Glutamatergic neuron (in vitro differentiated cells): ENCODE measurements at places on chromosomes 2 and 18. TPM values are rescaled to one million over a fixed set of nuclear protein-coding genes. Genes with fewer than 3 reads are reported as not detected.

ADAM23 gene
- 16.4 TPM for total RNA-seq

OSR1 gene
- 0.42 TPM for total RNA-seq

GRHL1 gene
- total RNA-seq = 4.3 TPM

TCF23 gene
- total RNA-seq = not detected

KRTCAP3 gene
- 4.2 TPM for total RNA-seq

COL4A3 gene
- not detected for total RNA-seq

DNA sequence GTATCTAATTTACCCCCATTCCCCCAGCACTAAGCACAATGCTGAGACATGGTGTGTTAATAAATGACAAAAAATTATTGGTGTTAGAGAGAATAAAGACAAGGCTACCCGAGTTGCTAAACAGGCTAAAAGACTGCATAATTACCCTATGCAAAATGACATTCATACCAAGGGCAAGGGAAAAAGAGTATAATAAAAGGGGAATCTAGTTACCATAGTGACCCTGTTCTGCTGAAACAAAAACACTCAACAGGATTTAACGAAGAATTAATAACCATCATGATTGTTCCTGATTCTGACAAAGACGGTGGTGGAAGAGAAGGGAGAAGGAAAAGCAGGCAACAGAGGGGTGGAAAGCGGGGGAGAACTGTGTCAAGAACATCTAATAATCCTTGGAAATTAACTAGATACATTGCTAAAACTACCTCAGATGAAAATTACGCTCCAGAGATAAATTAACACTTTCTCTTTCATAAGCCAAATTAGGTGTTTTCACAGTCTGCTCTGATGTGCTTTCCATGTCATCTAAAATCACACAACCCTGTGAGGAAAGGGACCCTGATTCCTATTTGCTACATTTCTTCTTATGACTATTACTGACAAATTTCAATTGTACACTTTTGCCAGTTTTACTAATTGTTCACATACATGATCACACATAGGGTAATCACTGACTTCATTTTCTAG, 25.5 kb downstream of the TTR start:
- no peak for DNase-seq

GRCh38 chr18:31710826-31711225, 26.4 kb upstream of the B4GALT6 start:
- no peak for DNase-seq

DNA sequence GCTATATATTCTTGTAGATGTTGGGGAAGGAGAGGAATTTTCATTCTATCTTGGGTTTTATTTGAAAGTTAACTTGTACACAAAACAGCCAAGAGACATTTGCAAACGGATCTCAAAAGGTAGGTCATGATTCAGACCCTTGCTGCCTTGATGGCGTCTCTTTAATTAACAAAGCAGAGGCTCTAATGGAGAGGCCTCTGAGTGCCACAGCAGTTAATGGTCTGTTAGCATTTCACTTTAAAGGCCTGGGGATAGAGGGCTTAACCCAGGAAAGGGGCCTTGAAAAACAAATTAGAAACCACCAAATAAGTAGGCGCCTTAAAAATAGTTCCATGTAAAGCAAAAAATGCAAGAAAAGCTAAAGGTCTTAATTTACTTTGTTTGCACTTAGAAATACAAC, 836.9 kb upstream of the CELF4 start:
- no peak for DNase-seq

GRCh38 chr2:178386986-178387597, 63.9 kb downstream of the PRKRA start:
- DNase-seq = no peak

GRCh38 chr2:27509326-27509725, 12.7 kb downstream of the GCKR start:
- DNase-seq = no peak

DNA sequence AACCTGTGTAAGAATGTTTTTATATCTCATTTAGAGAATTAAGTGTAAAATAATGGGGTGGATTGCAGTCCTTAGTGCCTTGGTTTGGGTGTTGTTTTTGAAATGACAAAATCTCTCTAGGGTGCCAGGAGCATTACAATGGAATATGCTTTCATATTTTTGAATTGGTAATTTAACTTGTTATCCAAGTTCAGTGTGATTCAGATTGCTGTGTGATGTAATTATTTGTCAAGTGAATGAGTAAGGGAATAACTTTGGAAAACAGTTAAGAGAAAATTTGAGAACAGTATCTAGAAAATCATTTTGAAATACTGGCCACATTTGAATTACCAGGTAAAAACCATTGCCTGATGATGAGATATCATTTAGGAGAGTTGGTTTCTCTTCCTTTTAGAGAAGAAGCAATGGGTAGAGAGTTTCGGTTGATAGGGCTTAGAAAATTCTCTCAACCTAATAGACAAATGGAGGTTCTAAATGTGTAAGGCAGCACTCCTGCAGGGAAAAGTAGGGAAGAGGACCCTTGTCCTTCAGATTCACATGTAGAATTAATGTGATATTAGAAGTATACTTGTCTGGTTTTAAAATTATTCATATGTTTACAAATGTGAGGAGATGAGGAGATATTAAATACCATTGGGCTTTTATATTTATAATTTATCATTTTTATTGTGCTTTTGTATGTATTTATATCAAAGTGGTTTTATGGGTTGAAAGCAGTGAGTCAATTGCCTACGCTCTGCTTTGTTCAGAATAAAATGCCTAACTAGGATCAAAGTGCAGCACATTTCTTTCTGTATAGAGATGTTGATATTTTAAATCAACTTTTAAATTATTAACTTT, 124.8 kb downstream of the PHLPP1 start:
- DNase-seq = no peak

- DNase-seq = no peak
Measured at GRCh38 chr2:122378521-122378920, 623.1 kb downstream of the TSN start.

- DNase-seq = no peak
Measured at GRCh38 chr18:75142677-75143076, 66.3 kb downstream of the PTGR3 start.

GRCh38 chr2:30465171-30465545, 18.1 kb downstream of the LCLAT1 start:
- DNase-seq = no peak
